SJSA1 (cell line): ENCODE measurements at places on chromosomes 7 and 10. TPM values are rescaled to one million over a fixed set of nuclear protein-coding genes. Genes with fewer than 3 reads are reported as not detected.

DNA sequence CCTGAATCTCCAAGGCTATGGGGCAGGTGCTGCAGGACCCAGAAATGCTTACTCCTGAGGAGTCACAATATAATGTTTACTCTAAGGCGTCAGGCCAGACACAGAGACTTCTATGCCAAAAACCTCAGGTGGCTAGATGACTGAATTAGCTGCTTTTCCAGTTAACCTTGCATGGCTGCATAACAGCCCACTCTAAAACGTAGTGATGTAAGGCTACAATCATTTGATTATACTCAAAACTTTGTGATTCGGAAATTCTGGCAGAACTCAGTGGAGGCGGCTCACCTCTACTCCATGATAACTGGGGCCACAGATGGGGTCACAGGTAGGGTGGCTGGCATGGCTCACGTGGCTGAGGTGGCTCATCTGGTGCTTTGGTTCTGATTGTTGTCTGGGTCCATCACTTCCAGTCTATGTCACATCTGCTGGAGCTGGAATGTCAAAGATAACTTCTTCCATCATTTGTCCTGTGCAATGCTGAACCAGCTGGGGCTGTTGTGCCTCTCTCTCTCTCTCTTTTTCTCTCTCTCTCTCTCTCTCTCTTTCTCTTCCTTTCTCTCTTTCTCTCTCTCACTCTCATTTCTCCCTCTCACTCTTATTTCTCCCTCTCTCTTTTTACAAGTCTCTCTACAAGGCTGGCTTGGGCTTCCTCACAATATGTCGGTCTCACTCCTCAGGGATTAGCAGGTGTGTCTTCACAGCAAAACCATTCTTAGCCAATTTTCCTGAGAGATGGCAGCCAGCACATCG lies 11.8 kb downstream of the TMEM72 start:
- H3K27me3 ChIP-seq: no peaks in the 10 kb centered on the region
- no peaks in the 10 kb centered on the region for H3K4me1 ChIP-seq
- no peaks in the 10 kb centered on the region for H3K36me3 ChIP-seq
- no peak overlapping the region for H3K4me3 ChIP-seq
- no peak for DNase-seq
- no peak overlapping the region for H3K27ac ChIP-seq

DNA sequence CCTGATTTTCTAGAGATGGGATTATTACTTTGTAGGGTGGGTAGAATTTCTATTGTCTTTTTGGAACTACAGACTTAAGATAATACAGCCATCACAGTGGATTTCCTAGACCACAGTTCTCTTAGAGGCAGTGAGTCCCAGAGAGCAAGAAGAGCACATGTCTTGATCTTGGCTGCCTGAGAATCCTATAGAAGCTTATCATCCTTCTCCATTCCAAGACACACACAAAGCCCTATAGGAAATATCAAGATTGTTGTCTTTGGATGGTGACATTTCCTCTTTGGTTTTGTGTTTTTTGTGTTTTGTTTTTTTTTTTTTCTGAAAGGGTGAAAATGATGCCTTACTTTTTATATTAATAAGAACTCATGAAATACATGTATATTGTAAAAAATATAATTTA lies 143.1 kb downstream of the AHR start:
- DNase-seq: no peak
- no peaks in the 10 kb centered on the region for H3K36me3 ChIP-seq
- H3K4me3 ChIP-seq: no peak overlapping the region
- no peak overlapping the region for H3K27ac ChIP-seq
- H3K27me3 ChIP-seq: no peaks in the 10 kb centered on the region
- H3K4me1 ChIP-seq: no peaks in the 10 kb centered on the region; the same call in 1 of the 2 replicates

- no peaks in the 10 kb centered on the region for H3K27me3 ChIP-seq
- H3K4me3 ChIP-seq: no peak overlapping the region
- no peaks in the 10 kb centered on the region for H3K36me3 ChIP-seq
- DNase-seq: no peak
- H3K4me1 ChIP-seq: no peaks in the 10 kb centered on the region
Measured at GRCh38 chr7:157972914-157973313, 614.7 kb downstream of the PTPRN2 start.

Gene C10orf67
- not detected in 2 replicates for total RNA-seq

Gene MACC1
- total RNA-seq: not detected in 2 replicates
